ENCODE measurements at places on chromosomes 5 and 9.

- DNase-seq: no peak
Measured at GRCh38 chr5:93883459-93883858, 142.1 kb upstream of the POU5F2 start.

- DNase-seq: no peak
Measured at GRCh38 chr5:83387041-83387440, 84.5 kb upstream of the VCAN start.

- peak; percentile 62 for DNase-seq
Measured at GRCh38 chr5:158451203-158451992, 592.5 kb upstream of the CLINT1 start.

- no peak for DNase-seq
Measured at GRCh38 chr5:140243706-140244250, 59.1 kb downstream of the PFDN1 start.

DNA sequence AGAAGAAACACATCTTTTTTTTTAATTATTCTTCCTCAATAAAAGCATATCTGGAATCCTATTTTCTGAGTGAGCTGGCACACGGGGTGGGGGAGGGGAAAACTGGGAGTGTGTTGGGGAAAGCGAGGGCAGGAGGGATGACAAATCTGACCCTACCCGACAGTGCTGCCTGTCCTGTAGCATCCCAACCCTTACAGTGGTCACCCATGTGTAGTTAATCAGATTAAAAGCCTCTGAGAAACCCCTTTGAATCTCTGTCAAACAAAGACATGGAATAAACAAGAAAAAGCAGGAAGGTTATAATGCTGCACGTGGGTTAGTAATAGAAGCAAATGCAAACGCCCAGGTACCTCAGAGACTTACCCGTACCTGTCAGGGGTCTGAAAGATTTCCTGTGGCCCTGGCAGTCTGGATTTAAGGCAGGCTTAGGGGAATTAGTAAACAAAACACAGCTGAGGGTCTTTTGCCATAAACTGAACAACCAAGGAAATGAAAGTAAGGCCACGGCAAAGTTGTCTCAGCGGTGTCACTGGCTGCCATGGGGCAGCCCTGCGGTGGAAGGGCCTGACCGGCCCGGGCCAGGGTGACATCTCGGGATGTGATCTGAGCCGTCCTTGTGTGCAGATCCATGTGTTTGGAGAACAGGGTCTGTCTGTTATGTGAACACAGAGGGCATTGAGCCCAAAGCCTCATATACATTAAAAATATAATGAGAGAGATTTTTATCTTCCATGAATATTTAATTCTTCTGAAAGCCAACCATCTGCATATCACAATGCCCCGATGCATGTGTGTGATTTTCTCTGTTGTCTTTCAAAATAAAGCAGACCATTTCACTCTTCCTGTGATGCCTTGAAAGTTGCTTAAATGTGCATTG is 308.2 kb downstream of the ZNF608 start:
- no peak for DNase-seq

- no peak for DNase-seq
Measured at GRCh38 chr5:82058710-82059109, 86.9 kb downstream of the ATG10 start.

GRCh38 chr5:77921094-77921768 is 145.1 kb upstream of the TBCA start:
- DNase-seq: no peak

- DNase-seq: peak; percentile 34
Measured at GRCh38 chr9:87640385-87640795, 85.5 kb upstream of the CTSL start.

GRCh38 chr9:35960039-35960655 is 2.2 kb upstream of the OR2S2 start:
- no peak for DNase-seq

DNA sequence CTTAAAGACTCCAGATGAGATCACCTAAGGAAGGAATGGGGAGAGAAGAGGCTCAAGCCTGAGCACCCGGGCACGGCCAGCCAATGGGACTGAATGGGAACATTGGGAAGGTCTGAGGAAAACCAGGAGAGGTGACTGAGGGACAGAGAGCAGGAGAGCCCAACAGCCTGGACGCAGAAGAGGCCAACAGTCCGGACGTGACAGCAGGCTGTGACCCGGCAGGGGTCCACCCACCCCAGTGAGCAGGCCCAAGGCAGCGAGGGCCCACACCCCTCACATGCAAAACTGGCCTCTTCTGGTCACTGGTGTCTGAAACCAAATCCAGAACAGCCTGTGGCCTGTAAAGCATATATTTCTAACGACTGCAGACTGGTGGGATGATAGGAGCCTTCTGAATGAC is 7.6 kb upstream of the SPTLC1 start:
- no peak for DNase-seq

- DNase-seq: no peak
Measured at GRCh38 chr5:140143521-140144258, 18.0 kb downstream of the IGIP start.

DNA sequence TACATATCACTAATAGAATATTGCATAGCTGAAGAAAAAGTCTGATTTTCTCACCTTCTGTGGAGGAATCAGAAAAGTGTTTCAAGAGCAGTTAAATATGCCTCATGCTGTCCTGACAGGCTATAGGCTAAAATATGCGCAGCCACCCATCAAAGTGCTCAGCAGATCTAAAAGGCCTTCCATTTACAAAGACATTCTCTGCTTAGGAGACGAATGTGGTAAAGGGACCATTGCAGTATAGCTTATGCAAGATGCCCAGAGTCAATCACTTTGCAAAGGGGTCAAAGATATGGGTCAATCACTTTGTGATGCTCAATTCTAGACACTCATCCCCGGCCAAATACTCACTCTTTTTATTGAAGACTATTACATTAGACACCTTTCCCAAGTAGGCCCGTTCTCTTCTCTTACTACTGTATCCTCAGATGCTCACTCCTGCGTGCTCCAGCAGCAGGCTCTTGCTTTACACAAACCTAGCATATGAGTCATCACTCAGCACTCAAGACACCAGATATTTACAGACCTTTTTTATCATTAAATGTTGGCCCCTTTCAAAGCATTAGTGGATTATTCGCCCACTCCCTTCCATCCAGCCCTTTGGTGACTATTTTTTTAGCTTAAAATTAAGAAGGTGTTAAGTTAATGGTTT is 568.2 kb upstream of the CDH18 start:
- DNase-seq: peak; percentile 19

- no peak for DNase-seq
Measured at GRCh38 chr9:137744632-137745183, 125.9 kb downstream of the EHMT1 start.

DNA sequence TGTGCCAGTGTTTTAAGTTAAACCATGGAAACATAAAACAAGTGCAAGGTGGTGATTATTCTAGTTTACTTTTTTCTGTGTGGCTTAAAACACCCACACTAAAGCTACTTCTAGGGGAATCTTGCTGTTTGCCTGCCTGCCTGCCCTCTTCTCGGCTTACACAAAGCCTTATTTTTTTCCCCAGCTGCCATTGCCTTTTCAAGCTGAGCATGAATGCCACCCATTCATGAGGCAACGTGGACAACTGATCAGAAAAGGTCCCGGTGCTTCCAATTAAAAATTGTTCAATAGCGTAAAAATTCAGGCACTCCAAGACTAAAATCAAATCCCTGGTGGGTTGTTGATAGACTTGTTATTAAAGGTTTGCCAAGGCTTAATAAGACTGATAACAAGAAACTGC is 401.4 kb downstream of the TMEM161B start:
- no peak for DNase-seq

- peak; percentile 52 for DNase-seq
Measured at GRCh38 chr5:171907725-171908343, 98.6 kb downstream of the FBXW11 start.

GRCh38 chr5:23648656-23649055 is 141.2 kb downstream of the PRDM9 start:
- no peak for DNase-seq

DNA sequence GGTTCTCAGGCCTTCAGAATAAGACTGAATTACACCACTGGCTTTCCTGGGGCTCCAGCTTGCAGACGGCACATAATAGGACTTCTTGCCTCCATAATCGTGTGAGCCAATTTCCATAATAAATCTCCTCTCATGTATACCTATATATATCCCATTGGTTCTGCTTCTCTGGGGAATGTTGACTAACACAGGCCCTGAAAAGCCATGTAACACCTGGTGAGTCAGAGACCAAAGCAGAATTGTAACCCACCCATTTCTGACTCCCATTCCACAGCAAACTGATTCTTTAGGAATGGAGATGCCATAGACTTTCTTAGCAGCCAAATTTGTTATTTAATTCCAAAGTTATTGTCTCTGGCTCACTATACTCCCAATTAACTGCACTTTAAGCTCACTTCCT is 85.4 kb upstream of the AGXT2 start:
- DNase-seq: no peak

- no peak for DNase-seq
Measured at GRCh38 chr9:99130069-99130468, 25.2 kb downstream of the TGFBR1 start.

- DNase-seq: no peak
Measured at GRCh38 chr5:156295431-156295830, 31.5 kb upstream of the SGCD start.

DNA sequence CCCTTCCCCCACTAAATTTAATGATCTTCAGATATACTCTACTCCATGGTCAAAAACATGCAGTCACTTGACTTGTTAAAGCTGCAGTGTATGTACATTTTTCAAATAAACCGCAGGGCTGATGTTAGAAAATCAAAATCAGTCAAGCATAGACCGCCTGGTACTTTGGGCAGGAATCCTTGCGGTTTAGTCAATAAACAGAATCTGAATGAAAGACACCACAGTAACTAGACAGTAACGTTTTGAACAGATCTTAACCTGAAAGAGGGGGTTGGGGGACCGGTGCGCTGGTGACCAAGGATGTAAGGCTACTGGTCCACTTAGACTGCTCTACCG is 188.8 kb downstream of the BNC2 start:
- DNase-seq: no peak

GRCh38 chr9:26129217-26129616 is 451.0 kb upstream of the TUSC1 start:
- DNase-seq: no peak

DNA sequence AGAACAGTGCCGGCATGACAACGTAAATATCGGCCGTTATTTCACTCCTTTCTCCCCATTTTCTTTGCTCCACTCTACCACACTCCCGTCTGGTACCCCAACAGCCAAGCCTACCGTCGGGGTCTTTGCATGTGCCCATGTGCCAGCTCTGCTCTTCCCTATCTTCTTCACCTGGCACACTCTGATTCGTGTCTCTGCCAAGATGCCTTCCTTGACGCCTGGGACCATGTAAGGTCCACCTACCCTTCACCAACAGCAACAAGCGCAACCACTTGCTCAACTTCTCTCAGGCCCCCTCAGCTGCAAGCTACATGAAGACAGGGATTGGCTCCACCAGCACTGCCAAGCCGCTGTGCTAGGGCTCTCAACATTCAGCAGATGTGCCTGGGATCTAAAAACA is 4.4 kb downstream of the MGAT1 start:
- DNase-seq: no peak

- DNase-seq: no peak
Measured at GRCh38 chr5:43520615-43521014, 5.7 kb upstream of the C5orf34 start.

DNA sequence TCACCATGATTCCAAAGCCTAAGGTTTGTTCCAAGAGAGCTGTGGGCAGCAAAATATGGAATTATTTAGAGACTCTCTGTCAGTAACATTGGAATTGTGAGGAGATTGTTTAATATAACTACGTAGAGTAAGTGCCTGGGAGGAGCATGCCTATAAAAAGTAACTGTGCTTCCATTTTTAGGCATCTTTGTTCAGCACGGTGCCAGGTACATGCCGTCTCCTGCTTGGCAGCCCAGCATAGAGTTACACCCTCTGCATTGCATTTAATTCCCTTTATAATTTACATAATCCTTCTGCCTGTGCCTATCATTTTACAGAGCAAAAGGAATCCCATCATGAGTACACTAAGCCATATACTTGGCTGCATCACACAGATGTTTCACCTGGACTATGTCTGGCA is 32.1 kb upstream of the ALDH1A1 start:
- no peak for DNase-seq

GRCh38 chr9:113631871-113632665 is 168.5 kb downstream of the RGS3 start:
- no peak for DNase-seq

DNA sequence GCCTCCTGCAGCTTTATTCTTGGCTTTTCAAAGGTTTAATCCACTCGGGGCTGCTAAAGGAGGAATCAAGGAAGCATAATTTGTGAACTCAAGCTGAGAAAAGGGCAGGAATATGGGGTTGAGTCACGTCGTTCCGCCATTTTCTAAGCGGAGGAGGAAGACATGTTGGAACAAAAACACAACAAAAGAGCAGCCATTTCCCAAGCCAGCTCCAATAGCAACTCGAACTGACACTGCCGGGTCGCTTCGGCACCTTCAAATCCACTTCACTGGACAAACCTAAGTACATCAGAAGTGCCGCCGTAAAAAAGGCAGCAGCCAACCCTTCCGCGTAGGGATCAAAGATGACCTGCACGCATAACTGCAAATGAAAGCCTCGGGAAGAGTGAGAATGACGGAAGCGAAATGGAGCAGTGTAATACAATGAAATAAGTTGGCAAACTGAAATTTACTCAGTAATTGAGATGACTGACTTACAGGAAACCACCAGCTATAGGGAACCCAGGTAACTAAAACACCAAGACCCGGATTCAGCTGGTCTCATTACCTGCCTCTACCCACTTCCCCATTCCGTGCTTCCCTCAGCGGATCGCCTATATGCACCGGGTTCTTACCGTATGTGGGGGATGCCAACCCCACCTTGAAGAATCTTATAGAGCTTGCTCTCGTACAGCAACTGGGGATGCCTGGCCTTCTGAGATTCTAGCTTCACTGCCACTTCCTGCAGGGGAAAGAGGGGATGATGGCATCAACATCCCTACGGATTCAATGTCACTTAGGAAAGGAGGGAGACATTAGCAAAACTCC is 1.6 kb downstream of the CSNK1A1 start:
- peak; percentile 50 for DNase-seq

DNA sequence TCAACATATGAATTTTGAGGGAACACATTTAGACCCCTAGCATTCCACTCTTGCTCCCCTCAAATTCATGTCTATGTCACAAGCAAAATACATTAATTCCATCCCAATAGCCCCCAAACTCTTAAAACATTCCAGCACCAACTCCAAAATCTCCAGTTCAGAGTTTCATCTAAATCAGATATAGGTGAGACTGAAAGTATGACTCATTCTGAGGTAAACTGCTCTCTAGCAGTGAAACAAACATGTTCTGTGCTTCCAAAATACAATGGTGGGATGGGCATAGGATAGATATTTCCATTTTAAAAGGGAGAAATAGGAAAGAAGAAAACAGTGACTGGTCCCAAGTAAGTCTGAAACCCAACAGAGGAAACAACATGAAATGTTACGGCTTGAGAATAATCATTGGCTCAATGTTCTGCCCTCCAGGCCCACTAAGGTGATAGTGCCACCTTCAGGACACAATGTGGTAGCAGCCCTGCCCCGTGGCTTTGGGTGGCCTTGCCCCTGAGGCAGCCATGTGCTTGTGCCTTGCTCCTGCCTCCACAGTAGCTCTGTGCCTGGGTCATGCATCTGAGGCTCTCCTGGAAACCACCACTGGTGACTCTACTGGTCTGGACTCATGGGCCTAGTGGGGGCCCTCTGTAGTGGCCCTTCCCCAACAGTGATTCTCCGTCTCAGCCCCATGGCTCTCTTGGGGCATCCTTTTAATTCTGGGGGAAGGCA is 36.4 kb upstream of the IPPK start:
- no peak for DNase-seq

- no peak for DNase-seq
Measured at GRCh38 chr9:133963166-133963565, 29.0 kb downstream of the VAV2 start.

GRCh38 chr9:93317495-93318094 is 133.7 kb downstream of the WNK2 start:
- DNase-seq: no peak

Measured in A172 (cell line).